ENCODE measurements at places on chromosomes 3 and 15. TPM values are rescaled to one million over a fixed set of nuclear protein-coding genes. Genes with fewer than 3 reads are reported as not detected.

GRCh38 chr3:151794080-151794479 is 19.8 kb upstream of the AADAC start:
- no peak for DNase-seq

GRCh38 chr3:152362086-152362485 is 93.4 kb downstream of the MBNL1 start:
- DNase-seq = no peak

PATL2 gene
- total RNA-seq = 3.9 TPM

DNA sequence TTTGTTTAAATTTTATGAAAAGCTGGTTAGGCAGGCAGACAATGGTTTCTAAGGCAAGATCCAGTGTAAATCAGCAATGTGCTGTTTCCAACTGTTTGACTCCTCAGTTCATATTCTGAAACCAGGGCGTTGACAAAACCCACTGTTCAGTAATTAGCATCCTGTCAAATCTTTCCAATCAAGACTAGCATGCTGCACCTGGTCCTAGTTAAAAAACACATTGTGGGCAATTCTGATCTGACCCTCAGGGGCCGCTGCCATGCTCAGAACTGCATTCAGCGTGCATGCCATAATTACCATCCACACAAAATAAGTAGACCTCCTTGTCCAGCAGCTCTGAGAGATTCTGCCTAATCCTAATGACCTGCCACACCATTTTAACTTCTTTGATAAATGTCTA is 20.9 kb upstream of the RBP1 start:
- no peak for DNase-seq

- no peak for DNase-seq
Measured at GRCh38 chr3:53939086-53939582, 47.5 kb upstream of the SELENOK start.

Measured in activated T-cell treated with anti-CD3 and anti-CD28 coated beads, Interleukin-2, amount 50 U/mL, for 4 hours (primary cell).